ENCODE measurements at places on chromosomes 12 and 14.

DNA sequence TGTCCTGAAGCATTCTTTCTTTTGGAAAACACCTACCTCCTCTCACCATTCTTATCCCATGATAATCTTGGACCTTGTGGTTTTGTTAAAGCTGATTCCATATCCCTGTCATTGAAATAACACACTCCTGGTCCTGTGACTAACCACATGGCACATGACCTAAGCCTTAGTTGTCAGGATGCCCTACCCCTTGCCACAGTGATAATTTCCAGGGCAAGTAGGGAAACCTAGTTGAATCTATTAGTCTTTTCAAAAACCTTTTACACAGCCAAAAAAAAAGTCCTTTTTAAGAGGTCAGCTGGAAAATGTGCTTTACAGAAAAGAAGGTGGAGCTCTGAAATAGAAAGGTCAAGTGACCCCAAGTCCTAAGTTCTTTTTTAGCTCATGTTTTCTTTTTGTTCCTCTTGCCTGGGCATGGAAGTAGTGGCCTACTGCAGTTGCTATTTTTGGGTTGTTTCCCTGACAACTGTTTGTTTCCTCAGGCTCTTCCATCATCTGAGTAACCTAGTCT is 608.4 kb downstream of the LRFN5 start:
- DNase-seq: peak; percentile 33

- DNase-seq: no peak
Observed at GRCh38 chr14:73685328-73685727, 28.9 kb downstream of the PNMA1 start.

DNA sequence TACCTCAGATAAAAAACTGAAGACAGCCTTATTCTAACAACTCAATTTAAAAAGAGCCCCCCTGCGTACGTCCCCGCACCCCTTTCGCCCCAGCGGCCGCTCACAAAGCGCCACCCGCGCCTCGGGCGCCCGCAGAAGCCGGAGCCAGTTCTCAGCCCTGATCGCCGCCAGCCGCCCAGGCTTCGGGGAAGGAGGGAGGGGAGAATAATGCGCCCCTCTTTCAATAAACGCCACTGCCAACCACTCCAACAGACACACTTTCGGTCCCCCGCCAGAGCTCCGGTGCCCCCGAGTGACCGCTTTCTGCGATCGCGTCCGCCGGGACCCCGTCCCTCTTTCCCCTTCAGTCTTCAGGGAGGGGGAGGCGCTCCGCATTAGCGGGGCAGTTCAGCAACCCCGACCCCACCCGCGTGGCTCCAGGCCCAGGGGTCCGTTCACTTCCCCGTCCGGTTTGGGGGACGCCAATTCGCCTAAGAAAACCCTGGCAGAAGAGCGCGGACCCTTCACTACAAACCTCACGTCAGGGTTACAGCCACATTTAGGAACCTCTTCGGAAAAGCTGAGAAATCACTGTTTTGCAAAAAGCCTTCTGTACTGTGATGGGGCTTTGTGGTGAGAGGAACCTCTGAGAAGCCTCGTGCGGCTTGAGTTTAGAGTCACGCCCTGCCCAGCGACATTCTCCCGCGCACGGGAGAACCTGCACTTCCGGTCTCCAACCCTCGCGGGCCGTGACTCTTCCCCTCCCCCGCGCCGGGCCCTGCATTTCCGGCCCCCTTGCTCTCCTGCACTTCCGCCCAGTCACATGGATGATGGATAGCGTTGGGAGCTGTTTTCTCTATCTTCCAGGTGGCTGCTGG is 18.7 kb downstream of the FOXG1 start:
- DNase-seq: no peak

DNA sequence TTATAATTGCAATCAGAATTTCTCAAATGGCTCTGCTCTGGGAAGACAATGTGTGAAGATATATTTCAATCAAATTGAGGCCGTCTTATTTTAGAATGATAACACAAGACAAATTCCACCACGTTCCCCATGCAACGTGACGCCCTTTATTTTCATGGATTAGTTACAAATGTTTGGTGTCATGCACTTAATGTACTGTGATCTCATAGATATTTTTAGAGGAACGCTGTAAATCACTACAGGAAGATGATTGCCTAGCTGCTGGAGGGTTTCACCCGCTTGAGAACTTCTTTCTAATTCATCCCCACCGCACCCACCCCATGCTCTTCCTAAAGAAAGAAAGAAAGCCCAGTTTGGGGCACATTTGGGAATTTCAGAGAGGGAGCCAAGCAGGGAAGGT is 117.2 kb downstream of the PLXNC1 start:
- no peak for DNase-seq

- DNase-seq: no peak
Observed at GRCh38 chr12:3252450-3252891, 175.3 kb downstream of the TSPAN9 start.

DNA sequence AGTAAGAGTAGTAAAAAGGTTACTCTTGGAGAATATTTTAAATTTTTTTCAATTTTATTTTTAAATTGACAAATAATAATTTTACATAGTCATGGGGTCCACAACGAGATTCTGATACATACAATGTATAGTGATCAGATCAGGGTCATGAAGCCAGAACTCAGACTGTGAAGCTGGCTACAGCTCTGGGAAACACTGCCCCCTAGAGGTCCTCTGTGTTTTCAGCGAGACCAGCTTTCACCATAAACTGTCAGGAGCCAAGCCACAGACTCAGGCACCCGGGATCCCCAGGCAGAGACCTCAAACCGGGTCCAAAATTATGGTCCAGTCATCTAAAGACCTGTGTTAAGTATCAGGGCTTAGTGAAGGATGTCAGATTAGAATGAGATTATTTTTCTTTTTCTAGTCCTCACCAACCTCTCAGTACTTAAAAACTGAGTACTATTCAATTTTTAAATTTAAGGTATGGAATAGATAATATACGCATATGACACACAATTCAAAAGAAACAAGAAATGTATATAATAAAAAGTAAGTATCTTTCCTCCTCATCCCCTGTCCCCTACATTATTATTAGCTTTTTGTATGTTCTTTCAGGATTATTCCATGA is 397.1 kb downstream of the MDGA2 start:
- no peak for DNase-seq

DNA sequence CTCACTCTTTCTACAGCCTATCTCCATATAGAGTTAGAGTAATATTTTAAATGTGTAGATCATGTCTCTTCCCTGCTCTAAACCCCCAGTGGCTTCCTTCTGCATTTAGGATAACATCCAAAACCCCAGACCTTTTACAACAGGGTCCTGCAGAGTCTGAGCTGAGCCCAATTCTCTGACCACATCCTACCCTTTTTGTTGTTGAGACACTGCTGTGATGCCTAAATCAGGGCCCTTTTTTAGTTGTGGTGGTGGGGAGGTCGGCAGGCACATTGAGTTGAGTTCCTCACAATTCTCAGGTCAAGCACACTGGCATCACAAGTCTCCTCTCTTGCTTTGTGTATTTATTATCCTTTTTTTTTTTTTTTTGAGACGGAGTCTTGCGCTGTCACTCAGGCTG is 1.8 kb upstream of the DDX47 start:
- DNase-seq: no peak

- DNase-seq: no peak
Observed at GRCh38 chr14:74658535-74659131, 46.6 kb upstream of the LTBP2 start.

DNA sequence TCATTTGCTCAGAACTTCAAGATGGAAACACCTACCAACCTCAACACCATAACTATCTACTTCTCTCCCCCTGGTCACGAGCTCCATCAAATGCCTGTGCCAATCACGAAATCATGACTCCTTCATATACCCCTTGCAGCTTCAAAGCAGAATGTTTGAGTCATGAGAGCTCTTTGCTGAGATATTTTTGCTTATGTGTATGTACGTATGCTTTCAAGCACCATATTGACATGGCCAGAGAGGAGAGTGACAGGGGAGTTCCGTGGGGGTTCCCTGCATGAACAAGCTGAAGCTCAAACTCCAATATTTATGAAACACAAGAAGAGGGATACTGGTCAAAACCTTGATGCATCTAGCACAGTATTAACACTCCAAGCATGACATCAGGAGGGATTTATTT is 374.4 kb downstream of the DPF3 start:
- no peak for DNase-seq

- DNase-seq: no peak
Observed at GRCh38 chr14:86798330-86798729, 1194.7 kb downstream of the GALC start.

GRCh38 chr14:103891667-103892215 is 36.5 kb upstream of the TDRD9 start:
- DNase-seq: no peak

DNA sequence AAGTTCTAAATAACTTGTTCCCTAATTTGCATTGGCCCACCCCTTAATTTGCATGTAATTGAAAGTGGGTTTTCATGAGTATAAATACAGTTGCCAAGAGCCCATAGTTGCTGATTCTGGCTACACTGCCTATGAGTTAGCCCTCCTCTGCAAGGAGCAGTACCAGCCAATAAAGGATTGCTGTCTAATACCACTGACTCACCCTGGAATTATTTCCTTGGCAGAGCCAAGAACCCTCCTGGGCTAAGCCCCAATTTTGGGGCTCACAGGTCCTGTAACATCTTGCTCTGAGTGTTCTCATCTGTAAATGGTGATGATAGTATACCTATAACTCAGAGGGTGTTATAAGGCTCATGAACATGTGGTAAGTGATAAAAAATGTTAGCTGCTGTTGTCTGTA is 6.8 kb downstream of the TTC8 start:
- peak; percentile 33 for DNase-seq

GRCh38 chr12:50887191-50887590 is 44.5 kb downstream of the TMPRSS12 start:
- no peak for DNase-seq

GRCh38 chr12:20482491-20483054 is 114.2 kb downstream of the PDE3A start:
- no peak for DNase-seq

DNA sequence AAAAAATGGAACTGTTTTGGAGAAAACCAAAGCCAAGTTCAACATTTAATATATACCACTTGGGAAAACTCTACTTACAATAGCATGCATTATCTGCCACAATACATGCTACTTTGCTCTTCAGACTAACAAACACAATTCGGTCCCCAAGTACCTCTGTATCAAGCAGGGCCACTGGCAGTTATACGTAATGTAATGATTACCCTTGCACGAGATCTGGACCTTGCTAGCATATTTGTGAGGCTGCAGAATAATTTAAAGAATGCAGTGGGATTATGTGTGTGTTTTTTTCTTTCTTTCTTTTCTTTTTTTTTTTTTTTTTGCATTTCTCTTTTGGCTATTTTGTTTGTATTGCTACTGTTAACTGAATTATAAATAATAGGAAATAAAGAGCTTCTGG is 22.8 kb upstream of the PYGL start:
- DNase-seq: no peak

GRCh38 chr12:53866727-53867126 is 71.9 kb upstream of the HOXC13 start:
- no peak for DNase-seq

DNA sequence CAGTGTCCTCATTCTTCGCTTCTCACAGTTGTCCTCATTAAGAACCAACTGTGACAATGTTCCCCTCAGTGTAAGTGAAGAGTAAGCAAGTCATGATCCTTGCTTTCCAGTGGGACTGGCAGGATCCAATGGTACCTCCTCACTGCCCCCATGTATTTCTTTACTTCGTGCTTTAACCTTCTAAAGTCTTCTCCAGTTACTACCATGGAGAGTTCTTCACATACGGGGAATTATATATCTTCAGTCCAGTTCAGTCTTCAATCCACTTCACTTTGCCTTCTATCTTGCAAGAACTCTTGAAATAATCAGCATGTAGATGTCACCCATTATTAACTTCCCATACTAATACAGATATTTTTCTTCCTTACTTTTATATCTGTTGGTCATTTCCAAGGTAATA is 381.9 kb upstream of the GARIN6 start:
- DNase-seq: no peak

DNA sequence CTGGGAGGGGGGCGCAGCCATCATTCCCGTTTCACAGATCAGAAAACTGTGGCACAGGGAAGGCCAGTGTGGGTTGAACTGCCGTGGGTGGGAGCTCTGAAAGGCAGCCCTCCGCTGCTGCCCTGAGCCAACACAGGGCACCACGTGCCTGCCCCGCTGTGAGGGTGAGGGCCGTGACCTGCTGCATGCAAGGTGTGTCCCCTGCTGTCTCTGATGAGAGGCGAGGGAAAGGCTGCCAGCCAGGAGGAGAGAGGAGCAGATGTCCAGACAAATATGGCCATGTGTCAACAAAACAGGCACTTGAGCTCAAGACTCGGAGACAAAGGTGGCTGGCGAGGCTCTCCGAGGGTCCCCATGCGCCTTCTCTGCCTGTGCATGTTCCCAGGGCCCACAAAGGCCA is 108.8 kb downstream of the RBM19 start:
- DNase-seq: no peak

DNA sequence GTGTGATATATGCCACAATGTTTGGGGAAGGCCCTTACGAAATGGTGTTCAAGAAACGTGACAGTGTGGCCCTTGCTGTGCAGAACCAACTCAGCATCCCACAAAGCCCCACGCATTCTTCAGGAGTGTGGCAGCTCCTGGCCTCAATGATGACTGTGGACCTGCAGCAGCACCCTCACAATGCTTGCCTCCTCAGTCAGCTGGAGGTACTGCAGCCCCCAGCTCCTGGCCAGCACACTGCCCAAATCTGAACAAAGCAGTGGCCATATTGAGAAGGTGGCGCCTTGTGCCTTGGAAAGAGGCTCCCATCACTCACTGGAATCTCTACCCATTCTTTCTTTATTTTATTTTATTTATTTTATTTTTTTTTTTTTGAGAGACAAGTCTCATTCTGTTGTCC is 10.4 kb downstream of the POLE2 start:
- no peak for DNase-seq

DNA sequence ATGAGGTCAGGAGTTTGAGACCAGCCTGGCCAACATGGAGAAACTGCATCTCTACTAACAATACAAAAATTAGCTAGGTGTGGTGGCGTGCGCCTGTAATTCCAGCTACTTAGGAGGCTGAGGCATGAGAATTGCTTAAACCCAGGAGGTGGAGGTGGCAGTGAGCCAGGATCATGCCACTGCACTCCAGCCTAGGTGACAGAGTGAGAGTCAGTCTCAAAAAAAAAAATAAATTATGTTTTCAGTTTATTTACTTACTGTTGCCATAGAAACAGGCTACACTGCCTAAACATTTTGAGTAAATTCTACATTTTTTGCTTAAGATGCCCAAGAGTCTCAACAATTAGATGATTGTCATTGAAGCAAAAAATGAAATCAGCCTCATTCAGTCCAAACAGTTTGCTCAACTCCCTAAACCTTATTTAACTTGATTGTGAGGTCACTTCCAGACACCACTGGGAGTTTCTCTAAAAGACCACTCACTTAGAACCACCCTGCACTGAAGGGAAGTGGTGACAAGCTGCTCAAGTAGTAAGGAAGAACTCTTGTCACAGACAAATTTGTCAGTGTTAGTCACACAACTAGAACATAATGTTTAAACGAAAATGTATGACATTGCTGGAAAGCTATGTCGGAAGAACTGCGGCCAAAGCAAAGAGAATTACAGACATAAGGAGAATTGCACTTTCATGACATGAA is 9.8 kb upstream of the GNPNAT1 start:
- peak; percentile 69 for DNase-seq
